ENCODE measurements at places on chromosomes 6 and 20.

GRCh38 chr6:136012198-136012887 lies 160.8 kb downstream of the PDE7B start:
- no peak for DNase-seq

DNA sequence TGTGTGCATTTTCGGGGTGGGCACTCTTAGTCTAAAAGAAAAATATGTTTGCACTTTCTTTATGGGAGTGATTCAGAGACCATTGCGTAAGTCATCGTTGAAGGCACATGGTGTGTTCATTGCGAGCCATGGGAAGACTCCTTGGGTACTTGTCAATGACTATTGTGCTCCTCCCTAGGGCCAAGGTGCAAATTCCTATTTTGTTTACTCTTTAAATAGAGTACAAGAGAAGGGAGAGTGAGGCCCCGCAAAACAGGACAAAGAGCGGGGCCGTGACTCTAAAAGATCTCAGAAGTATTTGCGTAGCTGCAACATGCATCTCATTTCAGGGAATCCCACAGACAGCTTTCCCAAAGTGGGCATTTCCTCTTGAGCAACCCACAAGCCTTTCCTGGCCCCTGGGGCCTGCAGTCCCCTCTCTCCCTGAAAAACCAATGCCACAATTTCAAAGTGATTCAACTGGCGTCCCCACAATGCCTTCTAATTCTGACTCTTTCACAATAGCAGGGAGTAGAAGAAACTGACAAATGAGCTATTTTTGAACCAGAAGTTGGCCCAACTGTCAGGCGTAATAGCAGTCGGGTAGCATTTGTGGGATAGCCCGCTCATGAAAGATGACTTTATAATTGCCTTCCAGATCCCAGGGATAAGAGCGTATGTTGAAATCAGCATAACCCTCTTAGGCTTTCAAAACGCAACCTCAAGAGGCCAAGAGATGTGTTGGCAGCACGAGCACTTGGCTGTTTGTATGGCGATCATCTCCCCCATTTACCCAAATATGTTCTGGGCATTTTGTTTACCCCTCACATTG lies 277.9 kb upstream of the BMP2 start:
- no peak for DNase-seq

DNA sequence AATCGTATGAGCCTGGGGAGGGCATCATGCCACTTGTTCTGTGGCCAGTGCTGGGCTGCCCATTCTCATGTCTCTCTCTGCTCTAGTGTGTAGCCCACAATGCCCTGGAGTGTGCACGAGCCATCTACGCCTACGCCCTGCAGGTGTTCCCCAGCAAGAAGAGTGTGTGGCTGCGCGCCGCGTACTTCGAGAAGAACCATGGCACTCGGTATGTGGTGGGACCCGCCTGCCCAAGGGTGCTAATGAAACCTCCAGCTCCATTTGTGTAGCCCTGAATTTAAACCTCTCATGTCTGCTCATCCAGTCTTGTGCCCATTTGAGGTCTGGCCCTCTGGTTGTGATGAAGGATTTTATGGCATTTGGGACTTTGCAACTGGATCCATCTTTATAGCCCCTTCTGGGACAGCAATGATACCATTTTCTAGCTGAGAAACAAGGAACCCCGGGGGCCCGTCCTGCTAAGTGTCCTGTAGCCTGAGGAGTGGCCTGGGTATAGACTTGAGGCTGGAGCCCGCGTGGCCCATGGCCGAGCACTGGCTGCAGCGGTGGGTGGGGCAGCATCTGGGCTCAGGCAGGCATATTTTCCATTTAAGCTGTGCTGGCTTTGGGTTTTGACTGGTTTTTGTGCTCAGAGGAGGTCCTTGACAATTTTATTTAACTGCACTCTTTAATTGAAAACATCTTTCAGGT lies 13.2 kb upstream of the C20orf204 start:
- no peak for DNase-seq

- DNase-seq, result no peak
Observed at GRCh38 chr6:25781134-25781533, 26.6 kb downstream of the SLC17A4 start.

DNA sequence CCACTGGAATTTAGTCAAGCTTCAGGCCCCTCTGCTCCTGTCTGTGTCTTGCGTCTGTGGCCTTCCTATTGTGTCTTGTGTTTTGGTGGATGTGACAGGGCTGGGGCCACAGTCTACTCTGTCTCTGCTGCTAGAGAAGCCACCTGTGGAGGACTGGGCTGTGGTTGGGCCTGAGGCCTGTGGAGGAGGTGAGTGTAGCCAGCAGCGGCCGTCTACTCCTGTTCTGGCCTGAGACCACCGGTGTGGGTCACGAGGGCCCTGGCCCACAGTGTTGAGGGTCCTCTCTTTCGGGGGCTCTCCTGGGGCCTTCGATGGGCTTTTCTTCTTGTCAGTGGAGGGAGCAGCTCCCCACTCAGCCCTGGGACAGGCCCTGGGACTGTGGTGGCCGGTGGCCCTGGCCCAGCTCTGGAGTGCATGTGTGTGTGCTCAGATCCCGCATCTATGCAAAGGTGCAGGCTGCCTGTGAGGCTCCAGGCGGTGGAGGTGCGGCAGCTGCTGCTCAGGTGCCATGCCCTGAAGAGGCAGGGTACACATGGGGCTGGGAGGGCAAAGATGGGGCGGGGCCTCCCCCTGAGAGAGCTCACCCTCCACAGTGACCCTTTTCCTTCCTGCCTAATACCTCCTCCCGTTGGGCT lies 20.8 kb downstream of the SDCBP2 start:
- DNase-seq, result no peak

GRCh38 chr6:56193846-56194245 lies 53.5 kb downstream of the COL21A1 start:
- no peak for DNase-seq

DNA sequence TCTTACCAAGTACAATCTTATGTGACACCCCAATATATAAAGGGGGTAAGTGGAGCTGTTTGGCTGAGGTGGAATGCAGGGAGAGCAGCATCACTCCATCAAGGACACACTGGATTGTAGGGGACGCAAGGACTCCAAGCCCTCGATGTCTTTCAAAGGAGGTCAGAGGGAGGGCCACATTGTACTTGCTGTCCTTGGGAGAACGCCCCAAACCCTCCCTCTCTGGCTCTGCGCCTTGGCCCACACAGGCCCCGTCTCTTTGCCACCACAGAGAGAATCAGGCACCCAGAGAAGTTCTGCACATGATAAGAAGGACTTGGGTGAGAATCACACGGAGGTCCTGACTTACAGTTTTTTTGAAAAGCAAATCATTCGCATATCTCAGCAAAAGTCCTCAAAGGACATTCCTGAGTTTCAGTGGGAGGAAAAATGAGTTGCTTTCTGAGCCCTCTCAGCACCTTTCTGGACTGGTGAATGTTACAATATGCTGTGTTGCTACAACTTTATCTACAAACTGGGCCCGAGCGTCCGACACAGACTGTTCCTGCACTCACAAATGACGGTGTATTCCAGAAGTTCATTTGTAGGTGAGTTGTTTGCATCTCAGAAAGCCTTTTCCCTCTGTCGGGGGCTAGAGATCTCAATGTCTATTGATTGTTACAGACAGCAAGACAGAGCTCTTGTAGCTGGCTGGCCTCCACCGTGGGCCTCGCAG lies 92.5 kb upstream of the AKAP12 start:
- no peak for DNase-seq

DNA sequence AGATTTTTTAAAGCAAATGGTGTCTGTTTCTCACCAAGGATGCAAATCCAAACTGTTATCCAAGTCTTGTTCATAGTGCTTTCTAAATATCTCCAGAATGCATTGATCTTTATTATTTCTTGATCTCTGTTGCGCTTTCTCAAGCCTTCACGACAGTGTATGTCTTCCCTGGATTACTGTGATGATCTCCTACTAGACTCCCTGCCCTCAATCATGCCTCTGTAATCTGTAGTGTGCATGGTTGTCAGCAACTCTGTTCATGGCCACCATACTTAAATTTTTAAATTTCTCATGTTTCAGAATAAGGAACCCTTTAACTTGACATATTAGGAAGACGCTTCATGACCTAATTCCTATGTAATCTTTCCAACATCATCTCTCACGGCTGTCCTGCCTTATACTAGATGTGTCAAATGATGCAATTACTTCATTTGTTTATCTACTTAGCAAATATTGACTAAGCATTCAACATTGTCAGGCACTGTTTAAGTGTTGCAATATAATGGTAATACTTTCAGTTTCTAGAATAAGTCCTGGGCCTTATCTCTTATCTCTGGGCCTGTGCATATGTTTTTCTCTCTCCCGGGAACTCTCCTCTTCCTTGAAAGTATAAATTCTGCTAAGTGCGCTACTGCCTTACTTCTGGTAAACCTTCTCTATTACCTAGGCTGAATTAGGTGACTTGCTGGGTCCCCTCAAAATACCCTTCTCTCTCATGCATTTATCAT lies 25.6 kb upstream of the AHI1 start:
- no peak for DNase-seq

GRCh38 chr6:105209950-105210706 lies 30.3 kb upstream of the POPDC3 start:
- no peak for DNase-seq

DNA sequence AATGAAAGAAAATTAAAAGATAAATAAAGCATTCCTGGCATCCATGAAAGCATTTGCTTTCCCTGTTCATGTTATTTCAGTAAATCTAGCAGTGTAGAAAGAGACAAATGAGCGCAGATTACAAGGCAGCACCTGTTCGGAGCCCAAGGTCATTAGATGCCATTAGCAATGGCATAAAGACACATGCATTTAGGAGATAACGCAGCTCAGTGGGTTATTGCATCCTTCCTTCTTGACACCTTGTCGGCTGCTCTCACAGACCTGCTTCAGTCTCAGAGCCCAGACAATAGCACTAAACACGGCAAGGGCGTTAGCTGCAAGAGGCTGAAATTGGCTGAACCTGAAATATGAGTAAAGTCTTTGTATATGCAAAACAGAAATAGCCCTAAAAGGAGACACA lies 140.3 kb downstream of the ATXN1 start:
- no peak for DNase-seq

DNA sequence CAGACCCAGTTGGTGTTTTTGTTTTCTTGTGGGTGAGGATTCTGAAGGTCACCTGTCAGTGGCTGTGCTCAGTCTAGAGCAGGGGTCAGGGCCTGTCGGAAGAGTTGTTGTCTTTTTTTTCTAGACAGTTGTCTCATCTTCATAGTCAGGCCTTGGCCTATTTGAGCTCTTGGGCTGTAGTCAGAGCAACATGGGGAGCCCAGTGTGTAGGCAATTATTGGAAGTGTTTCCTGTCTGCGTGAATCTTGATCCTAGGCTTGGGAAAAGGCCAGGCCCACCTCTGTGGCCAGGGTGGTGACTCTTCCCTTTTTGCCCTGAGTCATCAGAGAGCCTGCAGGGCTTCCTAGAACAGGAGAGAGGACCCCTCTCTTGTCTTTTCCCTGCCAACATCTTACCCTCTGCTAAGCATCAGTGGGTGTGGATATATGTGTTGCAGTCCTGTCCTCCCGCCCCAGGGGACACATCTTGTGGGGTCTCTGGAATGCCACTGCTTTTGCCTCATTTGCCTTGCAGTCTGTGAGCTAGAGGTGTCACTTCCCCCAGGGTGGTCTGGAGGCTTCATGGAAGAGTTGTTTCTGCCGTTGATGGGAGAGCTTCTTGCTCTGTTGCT lies 11.4 kb downstream of the TJAP1 start:
- no peak for DNase-seq

DNA sequence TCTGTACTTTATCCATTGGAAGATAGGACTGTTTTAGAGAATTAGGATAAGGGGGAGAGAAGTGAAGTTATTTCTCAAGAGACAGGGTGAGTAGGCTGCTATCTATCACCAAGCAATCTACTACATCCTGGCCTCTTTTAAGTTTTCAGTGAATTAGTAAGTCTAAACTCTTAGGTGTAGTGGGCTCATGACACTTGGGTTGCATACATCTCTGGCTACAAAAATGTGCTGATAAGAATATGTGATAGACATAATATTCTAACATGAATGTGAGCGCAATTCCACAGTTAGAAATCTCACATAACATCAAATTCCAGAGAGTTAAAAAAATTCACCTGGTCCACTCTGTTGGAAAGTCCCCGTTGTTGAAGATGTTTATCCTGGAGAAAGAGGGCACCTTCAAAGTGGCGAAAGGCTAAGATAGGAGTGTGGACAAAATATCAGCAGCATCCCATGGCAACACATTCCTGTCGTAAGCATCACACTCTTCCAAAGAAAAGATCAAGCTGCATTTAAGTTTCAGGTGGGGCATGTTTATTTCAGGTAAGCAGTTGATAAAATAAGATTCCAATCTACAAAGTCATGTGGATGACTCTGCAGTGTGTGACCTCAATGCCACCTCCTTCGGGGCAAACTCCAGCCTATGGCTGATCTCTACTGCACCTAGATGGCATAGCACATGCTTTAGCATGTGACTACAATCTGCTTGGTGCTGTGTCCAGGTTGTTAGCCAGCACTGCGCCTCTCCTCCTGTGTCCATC lies 111.7 kb upstream of the NEDD9 start:
- no peak for DNase-seq

- DNase-seq, result no peak
Observed at GRCh38 chr20:49685161-49685601, 28.5 kb downstream of the B4GALT5 start.

DNA sequence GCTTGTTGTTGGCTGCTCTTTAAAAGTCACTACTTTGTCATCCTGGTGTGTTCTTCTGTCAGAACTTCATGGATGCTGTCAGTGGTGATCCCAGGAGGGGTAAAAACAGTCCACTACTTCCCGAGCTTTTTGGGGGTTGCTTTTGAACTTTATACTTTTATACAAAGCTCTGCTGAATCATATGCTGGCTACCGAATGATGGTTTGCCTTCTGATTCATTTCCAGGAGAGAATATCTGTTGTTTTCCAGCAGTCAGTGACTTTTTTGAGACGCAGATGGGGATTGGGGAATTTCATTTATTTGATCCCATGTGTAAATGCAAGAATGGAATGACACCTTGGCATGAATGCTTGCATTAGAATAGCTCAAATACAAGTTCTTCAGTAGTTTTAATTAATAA lies 32.7 kb upstream of the COL10A1 start:
- DNase-seq, result no peak

GRCh38 chr6:169867751-169868191 lies 116.3 kb downstream of the ERMARD start:
- no peak for DNase-seq

DNA sequence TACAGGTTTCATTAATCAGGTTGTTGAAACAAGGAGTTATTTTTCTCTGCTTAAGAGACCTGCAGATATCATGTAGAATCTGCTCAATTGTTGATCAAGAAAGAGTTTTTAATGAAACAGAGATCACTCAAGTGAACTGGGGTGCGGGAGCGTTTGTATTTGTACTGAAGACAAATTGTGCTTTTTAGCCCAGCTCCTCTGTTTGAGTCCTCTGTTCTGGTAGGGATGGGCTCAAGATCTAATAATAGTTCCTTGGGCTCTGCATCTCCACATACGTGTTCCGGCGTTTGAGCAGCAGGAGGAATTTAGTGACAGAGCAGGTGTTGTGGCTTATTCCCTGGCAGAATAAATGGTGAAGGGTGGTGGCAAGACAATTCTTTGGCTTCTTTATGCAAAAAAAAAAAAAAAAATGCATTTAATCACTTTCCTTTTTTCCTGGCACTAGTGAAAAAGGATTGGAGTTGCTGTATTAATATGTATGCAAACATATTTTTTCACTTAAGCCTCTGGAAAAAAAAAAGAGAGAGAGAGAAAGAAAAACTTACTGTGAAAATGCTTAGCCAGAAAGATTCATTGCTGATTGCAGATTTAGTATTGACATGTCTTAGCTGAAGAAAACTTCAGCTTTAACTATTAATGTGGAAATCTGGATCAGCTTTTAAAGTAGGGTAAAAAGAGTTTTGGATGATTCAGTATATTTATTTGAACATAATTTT lies 4.0 kb downstream of the CITED2 start:
- DNase-seq, result no peak

- DNase-seq, result no peak
Observed at GRCh38 chr6:43887906-43888683, 118.1 kb downstream of the VEGFA start.

All from activated CD4-positive, alpha-beta T cell treated with anti-CD3 and anti-CD28 coated beads, Interleukin-2, amount 50 U/mL, for 24 hours (primary cell).